Mammary epithelial cell (primary cell): ENCODE measurements at places on chromosomes 3 and 15. TPM values are rescaled to one million over a fixed set of nuclear protein-coding genes. Genes with fewer than 3 reads are reported as not detected.

Gene PEX5L
- total RNA-seq = 0.83 TPM

DNA sequence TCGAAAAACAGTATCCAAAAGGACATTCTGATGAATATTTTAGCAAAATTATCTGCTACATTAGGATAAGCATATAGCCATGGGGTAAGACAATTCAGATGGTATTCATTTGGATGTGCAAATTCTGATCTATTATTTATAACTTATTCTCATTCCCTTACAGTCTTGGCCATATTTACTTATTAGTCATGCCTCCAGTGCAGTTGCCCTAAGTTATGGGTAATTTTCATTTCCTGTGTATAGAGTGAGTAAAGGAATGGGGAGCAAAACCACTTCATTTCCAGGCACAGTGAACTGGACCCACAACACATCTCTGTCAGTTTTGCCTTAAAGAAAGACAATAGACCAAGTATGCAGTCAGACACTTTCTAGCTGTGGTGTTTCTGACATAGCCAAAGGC is 134.3 kb downstream of the POLQ start:
- DNase-seq = peak; percentile 14

- no peak for DNase-seq
These were observed 13.0 kb upstream of the UBR1 start for GRCh38 chr15:43118829-43119228.

GRCh38 chr3:177824841-177825240 is 627.6 kb upstream of the TBL1XR1 start:
- DNase-seq = no peak

Gene ATP2B2
- total RNA-seq = not detected

DNA sequence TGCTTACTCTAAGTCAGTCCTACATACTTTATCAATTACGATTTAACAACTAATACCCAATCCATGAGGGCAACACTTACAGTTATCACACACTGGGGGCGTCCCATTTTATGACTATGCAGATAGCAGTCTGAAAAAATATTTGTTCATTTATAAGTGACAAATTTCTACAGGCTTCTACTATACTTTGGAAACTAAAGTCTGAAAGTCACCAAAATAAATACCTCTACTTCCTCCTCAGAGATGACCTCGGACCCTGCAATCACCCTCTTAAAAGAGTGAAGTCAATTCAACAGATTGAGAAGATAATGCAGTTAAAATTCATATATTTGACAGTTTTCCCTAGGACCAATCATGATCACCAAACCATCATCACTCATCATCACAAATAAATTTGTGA is 76.6 kb downstream of the GSK3B start:
- no peak for DNase-seq

DNA sequence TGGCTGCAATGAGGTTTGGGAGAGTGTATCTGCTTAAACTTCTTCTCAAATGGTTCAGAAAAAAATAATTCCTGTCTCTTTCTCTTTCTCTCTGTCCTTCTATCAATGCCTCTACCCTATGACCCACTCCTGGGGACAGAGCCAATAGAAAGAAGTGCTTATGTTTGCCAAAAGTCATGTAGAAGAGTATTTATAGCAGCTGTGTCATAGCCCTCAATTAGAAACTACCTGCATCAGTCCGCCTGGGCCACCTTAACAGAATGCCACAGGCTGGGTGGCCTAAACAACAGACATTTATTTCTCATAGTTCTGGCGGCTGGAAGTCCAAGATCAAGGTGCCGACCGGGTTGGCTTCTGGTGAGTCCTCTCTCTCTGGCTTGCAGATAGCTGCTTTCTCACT is 92.5 kb downstream of the HMG20A start:
- DNase-seq = no peak

Gene PLS1
- 4.0 TPM for total RNA-seq

GRCh38 chr3:138862924-138863775 is 28.4 kb upstream of the PIK3CB start:
- DNase-seq = peak; percentile 96

Gene MOBP
- not detected for total RNA-seq

Gene GPR149
- total RNA-seq = not detected in 2 replicates

Gene QRICH1
- total RNA-seq = 81.2 and 88.7 TPM in 2 replicates

GRCh38 chr3:177468331-177468730 is 271.0 kb upstream of the TBL1XR1 start:
- DNase-seq = peak; percentile 61

- peak; percentile 49 for DNase-seq
These were observed 28.9 kb downstream of the CLEC3B start for GRCh38 chr3:45055032-45055410.

DNA sequence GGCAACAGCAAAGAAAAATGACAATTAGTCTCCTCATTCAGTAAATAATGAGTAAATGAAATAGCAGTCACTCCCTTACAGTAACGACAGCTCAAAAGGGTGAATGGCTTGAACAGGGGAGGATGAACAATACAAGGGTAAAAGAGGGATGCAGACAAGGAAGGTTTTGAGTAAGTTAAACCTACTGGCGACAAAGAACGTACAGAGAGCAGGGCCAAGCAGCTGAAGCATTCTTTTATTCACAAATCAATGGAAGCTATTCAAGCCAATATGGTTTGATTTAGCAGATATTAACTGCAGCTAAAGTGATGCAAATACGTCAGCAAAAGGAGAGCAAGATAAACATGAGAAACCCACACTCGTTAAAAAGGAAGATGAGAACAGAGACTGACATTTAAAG is 90.7 kb upstream of the ICE2 start:
- DNase-seq = no peak

- no peak for DNase-seq
These were observed 25.7 kb downstream of the PRKCD start for GRCh38 chr3:53186726-53187125.

Gene IL17RB
- 0.13 and 0.31 TPM in 2 replicates for total RNA-seq

Gene CHST13
- not detected in 2 replicates for total RNA-seq

DNA sequence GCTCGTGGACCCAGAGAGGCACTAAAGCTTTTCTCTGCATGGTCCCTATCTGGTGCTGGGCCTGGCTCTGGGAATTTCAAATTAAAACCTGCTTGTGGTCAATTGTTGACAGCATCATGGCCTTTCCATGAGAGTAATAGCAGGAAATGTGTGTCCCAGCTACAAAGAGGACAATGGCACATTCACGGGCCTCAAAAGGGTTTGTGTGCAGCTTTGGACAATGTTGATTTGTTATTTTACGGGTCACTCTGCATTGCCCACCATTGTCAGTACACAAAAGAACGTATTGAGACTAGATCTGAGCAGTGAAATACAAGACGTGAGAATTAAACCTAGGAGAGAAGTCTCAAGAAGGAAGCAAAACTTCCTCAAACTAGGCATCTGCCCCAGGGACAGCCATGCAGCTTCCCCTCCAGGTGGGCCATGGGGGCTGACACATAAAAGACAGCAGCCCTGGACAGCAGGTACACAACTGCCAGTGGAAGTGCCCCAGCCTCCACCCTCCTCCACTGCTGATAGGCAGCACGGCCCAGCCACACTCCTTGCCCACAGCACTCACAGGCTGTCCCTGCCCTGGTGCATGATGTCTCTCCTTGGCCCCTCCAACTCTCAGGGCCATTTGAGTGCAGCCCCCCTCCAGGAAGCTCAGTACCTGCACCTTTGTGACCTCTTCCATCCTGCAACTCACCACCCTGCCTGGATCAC is 15.9 kb upstream of the LTF start:
- no peak for DNase-seq
